ENCODE measurements at places on chromosomes 16 and 17.

- no peak for DNase-seq
These were observed 11.7 kb downstream of the SMPD3 start for GRCh38 chr16:68436581-68436980.

DNA sequence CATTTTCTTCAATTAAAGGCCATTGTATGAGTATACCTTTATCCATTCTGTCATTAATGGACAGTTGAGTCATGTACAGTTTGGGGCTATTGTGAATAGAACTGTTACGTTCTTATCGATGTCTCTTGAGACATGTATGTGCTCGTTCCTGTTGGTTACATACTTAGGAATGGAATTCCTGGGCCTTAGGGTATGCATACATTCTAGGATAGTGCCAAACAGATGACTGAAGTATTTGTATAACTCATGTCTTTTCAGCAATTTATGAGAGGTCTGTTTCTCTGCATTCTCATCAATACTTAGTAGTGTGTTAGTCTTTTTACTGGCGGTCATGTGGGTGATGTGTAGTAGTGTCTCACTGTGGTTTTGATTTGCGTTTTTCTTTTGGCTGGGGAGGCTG lies 81.2 kb downstream of the USP22 start:
- DNase-seq, result no peak

DNA sequence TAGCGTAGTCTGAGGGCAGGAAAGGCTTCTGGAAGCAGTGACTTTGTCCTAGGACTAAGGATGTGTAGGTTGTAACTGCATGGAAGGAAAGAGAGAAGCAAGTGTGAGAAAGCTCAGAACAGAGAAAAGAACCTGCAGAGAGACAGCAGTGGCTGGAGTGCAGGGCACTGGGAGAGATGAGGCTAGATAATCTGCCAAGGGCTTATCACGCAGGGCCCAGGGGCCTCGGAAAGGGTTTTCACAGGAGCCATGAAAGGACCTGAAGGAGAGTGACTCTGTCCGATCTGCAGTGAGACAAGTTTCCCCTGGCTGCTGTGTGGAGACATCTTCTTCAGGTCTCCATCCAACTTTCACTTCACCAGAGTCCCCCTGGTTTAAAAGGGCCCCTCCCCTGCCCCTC lies 7.1 kb upstream of the SRCAP start:
- DNase-seq, result no peak

- DNase-seq, result no peak
These were observed 313.3 kb upstream of the HSBP1 start for GRCh38 chr16:83494459-83494858.

DNA sequence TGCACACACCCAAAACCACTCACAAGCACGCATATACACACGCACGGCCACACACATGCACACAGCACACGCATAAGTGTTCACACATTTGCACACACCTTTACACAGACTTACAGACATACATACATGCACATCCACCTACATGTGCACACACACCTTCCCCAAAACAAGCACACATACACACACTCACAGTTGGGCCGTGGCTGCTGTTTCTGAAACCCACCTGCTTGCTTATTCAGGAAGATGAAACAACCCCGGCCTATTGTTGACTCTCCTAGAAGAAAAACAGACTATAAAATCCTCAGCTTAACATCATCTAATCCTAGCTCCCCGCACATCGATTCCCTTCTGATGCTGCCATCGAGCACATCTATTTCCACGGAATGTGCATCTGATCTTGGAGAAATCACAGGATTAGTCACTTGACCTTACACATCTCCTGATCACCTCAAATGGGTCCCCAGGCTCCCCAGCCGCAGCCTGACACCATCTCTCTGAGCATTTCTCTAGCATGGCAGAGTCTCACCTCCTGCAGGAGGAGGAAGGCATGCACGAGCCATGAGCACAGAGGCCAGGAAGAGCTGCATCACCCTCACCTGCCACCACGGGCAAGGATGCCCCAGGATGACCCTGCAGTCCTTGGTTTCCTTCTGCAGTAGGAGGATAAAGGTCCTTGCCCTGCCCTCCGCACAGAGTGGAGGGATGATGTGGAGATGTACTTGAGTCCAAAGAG lies 105.8 kb upstream of the CDH5 start:
- DNase-seq, result no peak

- DNase-seq, result no peak
These were observed 107.8 kb downstream of the PRKCB start for GRCh38 chr16:23943604-23944003.

Measured in sciatic nerve (tissue), 2 donors.